ENCODE measurements at places on chromosomes 7 and 10.

DNA sequence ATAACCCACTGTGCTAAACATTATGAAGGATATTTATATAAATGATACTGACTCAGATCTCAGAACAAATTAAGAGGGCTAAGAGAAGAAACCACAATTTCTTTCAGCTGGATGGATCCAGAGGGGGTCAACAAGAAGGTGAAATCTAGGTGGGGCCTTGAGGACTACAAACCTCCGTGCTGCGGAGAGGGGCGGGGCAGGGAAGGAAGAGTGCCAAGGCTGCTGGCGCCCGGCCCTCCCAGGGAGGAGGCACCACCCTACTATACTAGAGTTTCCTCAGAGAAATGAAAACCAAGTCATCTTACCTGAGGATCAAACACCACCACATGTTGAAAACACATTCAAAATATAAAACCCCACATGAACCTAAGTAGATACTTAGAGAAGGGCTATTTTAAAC, 29.3 kb upstream of the CRYGN start:
- no peak for DNase-seq

DNA sequence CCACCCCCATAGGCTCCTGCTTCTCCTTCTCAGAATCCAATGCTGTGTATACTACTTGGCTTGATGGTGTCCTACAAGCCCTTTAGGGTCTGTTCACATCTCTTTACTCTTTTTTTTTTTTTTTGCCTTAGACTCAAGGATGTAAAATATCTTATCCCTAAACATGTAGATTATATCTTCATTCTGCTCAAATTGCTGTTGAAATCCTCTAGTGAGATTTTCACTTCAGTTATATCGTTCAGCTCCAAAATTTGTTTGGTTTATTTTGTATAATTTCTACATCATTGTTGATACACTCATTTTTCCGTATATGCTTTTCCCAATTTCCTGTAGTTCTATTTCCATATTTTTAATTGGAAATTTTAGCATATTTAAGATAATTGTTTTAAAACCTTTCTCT, 1.8 kb upstream of the AKR1C3 start:
- DNase-seq = no peak

DNA sequence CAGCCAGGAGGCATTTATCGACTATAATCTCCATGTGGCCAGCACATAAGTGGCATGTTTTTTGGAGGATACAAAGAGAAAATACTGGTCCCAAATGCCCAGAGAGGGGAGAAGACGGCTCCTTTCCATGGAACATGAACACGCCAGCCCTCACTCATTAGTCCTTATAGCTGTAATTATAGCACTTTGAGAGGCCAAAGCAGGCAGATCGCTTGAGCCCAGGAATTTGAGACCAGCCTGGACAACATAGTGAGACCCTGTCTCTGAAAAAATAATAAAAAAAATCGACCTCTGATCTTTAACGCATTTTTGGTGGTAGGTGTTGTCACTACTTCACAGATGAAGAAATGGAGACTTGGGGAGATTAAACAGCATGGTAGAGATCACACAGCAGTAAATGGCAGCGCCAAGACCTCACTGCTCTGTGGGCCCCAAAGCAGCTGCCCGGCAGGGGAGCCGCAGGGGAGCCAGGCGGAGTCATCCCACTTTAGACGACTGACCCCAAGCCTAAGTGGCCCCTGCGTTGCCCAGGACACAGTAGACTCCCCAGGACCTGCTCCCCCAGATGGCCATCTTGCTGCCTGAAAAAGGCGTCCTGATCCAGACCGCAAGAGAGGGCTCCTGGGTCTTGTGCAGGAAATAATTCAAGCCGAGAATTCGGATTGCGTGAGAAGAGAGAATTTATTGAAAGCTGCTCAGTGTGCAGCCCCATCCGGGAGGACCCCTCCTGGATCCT, 21.2 kb upstream of the PRKAG2 start:
- DNase-seq = no peak

DNA sequence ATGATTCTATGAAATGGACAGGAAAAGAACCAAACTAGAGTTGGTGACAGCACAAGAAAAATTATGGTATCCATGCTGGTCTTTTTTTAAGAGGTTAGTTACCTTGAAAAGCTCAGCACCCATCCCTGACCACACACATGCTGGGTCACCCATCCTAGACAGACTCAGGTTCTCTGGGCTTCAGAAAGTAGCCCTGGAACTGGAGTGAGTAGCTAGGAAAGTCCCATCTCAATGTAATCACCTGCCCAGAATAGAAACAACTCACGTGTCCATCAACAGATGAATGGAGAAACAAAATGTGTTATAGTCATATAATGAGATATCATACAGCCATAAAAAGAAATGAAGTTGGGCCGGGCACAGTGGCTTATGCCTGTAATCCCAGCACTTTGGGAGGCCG, 37.0 kb downstream of the GSDME start:
- DNase-seq = no peak

GRCh38 chr7:29993140-29993539, 3.5 kb upstream of the SCRN1 start:
- DNase-seq = no peak

DNA sequence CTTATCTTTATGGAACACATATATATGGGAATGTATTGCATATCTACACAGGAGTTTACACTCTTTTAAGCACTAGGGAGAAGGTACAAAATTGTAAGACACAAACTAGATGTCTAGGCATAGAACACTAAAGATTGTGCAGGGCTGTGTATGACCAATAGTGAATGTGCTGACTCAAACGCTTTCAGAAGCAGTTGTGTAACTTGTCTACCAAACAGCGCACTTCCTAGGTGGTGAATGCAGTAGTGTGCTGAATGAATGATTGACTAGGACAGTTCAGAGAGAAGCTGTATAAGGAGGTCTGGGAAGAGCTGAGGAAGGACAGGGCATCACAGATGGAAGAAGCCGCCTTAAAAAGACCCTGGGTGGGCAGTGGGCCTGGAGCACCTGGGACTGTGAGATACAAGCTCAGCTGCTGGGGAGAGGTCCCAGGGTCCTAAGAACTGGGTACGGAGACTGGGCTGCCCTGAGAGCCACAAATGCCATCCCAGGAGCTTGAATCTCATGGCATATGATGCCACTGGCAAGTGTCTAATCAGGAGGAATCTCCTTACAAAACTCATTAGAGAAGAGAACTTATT, 14.2 kb downstream of the CLRN3 start:
- no peak for DNase-seq

DNA sequence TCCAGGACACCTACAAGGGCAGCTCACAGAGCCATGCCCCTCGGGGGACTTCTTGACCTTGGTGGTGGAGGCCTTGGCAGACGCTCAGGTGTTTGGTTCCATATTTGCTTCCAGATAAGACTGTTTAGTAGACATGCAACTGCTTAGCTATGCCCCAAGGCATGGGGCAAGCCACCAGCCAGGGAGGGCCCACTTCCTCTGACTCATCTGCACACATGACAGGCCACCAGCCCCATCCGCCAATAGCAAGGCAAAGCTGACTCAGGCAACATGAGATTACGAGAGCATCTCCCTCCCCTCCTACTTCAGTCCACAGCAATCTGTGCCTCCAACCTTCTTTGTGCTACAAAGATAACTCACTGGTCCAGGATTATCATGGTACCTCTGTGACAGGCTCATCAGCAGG, 54.9 kb downstream of the KCNMA1 start:
- DNase-seq = no peak

DNA sequence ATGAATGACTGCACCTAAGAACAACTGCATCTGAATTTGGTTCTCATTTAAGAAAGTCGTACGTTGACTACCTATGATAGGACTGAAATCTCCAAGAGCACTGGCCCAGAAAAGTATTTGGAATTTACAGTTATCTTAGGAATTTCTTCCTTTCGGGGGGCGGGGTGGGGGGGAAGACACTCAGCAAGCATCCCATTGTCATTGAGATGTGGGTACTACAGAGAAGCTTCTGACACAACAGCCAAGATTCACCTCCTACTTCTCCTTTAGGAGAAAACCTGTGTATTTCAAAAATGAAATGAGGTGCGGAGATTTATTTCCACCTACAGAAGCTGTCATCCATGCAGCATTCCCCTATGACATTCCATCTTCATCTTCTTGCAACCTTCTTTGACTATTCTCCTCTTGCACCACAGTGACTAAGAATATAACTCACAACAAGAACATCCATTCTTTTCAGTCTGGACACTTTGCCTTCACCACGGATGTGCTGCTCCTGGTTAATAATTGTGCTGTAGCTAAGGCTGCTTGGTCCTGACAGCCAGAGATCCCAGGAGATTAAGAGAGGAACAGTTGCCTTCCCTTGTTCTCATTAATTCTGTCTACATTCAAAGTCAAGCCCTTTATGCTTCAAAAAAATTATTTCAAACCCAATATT, 98.4 kb upstream of the FRMD4A start:
- DNase-seq = no peak

DNA sequence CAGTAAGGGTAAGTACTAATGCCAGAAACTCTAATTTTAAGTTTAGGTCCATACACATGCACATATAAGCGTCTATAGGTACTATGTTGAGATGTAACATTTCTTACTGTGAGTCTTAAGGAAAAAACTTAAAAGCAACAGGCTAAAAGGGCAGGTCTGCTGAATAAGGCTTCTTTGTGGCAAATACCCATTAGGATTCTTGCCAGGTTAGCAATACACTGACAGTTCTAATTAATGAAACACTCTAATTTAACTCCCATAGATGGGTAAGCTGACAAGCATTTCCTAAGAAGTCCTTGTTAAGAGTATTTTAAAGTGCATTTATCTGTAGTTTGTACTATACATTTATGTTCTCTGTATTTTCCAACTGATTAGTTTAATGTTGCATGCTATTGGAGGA, 14.0 kb downstream of the SCRN1 start:
- no peak for DNase-seq

GRCh38 chr10:51747216-51747615, 47.8 kb upstream of the CSTF2T start:
- no peak for DNase-seq

DNA sequence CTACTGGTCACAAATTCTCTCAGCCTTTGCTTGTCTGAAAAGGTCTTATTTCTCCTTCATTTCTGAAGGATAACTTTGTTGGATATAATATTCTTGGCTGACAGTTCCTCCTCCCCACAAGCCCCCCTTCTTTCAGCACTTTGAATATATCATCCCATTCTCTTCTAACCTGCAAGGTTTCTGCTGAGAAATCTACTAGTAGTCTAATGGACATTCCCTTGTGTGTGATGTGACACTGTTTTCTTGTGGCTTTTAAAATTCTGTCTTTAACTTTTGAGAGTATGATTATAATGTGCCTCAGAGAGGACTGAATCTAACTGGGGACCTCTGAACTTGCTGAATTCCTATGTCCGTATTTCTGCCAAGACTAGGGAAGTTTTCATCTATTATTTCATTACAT, 104.3 kb downstream of the RSU1 start:
- no peak for DNase-seq

- no peak for DNase-seq
Measured at GRCh38 chr10:69262292-69262751, 16.0 kb upstream of the HK1 start.

GRCh38 chr7:138625849-138626230, 75.3 kb downstream of the SVOPL start:
- no peak for DNase-seq

GRCh38 chr7:45910855-45911254, 10.2 kb downstream of the IGFBP3 start:
- DNase-seq = no peak

GRCh38 chr7:69632280-69632679, 34.0 kb downstream of the AUTS2 start:
- DNase-seq = no peak

DNA sequence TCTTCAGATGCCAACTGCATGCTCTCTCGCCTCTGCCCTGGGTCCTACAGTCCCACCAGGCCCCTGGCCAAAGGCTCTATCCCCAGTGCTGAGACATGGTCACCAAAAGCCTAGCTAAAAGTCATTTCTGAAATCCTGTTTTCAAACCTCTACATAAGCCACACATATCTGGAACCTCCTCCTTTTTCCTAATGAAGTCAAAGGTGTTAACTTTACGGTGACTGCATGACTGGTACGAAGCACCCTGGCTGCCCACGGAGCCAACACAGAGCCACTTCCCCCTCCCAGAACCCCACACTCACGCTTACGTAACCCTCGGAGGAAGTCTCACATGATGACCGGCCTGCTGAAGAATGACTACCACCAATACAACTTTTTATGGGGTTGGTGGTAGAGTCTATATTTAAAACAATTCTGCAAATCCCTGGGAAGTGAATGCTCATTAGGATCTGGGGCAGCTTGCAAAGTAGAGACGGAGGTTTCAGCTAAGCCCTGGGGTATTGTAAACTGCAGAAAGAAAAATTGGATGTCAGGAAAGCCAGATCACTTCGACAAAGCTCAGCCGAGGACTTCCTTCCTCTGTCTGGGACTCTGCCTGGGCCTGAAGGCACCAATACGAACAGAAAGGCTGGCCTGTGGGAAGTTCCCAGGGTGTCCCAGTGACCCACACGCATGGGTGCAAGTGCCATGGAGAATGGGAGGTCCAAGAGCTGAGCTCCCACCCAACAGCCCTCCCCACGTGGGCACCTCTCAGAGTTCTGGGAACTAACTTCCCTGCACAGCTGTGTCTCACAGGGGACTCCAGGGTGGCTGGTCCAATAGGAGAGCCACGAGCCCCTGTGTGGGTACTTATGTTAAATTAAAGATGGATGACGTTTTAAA, 50.7 kb downstream of the PDGFA start:
- no peak for DNase-seq

- DNase-seq = peak; percentile 69
Measured at GRCh38 chr7:108442039-108442568, 14.1 kb downstream of the NRCAM start.

- DNase-seq = no peak
Measured at GRCh38 chr7:5332579-5332978, 49.8 kb downstream of the SLC29A4 start.

DNA sequence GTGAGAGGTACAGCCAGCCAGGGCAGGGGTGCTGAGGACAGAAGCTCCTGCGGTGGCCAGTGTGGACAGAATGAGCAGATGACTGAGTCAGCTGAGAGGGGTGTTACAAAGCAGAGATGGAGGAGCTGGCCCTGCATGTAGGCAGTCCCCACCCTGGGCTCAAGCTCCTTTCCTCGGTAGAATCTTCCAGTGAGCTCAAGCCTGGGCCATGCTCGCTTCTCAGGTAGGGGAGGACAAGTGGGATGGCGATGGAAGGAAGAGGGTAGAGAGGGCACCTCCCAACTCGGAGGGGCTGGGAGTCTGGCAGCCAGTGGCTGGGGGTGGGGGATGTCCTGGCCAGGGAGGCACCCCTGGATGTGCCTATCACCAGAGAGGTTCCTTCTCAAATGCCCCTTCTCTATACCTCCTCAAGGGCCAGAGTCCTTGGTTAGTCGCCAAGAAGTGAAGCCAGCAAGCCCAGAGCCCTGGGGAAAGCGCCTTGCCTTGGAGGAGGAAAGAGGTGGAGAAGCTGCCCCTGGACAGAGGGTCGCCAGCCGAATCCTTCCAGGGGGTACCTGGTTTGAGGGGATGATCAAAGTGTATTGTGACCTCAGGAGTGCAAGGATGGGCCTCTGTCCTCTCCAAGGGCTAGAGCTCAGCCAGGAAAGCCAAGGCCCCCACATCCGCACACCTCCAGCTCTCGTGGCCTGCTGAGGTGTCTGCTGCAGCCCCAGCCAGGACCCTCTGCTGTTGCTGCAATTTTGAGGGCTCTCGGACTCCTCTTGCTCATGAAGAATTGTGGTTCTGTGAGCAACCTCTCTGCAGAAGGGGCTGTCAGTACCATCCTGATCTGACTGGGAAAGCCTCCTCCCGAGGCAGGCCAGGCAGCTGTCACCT, 88.6 kb upstream of the MACROH2A2 start:
- no peak for DNase-seq
